Activated CD8-positive, alpha-beta memory T cell treated with anti-CD3 and anti-CD28 coated beads, Interleukin-2, amount 50 U/mL, for 4 hours (primary cell): ENCODE measurements at places on chromosomes 7 and 10.

DNA sequence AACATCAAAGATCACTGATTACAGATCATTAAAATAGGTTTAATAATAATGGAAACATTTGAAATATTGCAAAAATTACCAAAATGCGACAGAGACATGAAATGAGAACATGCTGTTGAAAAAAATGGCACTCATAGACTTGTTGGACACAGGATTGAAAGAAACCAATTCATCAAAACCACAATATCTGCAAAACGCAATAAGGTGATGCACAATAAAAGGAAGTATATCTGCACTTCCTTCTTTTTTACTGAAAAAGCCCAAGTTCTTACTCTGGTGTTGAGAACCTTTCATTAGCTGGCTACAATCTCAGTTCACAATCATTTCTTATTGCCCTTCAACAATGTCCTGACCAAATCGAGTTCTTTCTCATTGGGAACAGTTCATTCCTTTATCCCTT is 28.7 kb downstream of the TMEM106B start:
- DNase-seq = no peak

GRCh38 chr7:100830396-100830795 is 3.1 kb upstream of the EPHB4 start:
- DNase-seq = no peak

DNA sequence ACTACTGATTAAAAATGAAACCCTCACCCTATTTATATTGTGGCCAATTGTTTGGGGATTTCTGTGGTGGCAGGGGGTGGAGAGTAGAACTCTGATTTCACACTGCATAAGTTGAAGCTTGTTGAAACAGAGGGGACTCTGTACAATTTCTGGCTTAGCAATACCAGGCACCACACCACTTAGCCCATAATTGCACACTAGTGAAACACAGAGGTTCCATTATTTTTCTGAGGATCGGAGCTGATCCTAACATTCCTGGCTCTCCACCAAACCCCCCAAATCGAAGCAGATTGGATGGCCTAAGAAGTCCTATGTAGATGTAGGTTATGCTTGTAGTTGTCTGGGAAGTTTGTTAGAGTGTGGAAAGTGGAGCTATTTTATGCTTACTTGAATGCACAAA is 47.0 kb downstream of the PTN start:
- no peak for DNase-seq

GRCh38 chr7:68491523-68492358 is 1106.5 kb upstream of the AUTS2 start:
- no peak for DNase-seq

DNA sequence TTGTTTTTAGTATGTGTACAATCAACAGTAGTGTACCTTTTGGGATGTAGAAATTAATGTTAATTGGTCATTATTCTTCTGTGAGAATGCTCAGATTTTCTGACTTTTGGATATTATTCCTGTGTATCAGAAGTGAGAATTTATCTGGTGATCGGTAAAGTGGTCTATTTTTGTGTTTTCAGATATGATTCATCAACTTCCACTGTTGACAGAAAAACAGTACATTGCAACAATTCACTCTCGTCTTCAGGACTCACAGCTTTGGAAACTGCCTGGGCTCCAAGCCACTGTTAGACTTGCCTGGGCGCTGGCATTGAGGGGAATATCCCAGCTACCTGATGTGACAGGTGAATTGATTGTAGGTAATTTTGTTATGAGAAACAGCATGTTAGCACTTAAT is 20.9 kb downstream of the NUP205 start:
- DNase-seq = no peak

- DNase-seq = no peak
Observed at GRCh38 chr7:77813180-77813579, 14.6 kb downstream of the PHTF2 start.

DNA sequence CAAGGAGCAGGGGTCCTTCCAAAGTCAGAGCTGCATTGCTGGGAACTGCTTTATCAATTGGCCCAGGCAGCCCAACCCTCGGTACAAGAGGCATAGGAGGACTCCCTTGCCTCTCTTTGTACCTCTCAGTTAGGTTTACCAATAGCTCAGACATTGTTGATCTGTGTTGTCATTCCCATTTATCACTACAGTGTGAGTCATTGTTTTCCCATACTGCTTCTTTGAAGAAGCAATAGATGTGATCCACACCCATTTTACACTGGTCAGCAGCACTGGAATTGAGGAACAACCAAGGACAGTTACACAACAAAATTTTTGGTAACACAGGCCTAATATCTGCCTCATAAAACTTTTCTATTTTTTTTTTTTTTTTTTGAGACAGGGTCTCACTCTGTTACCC is 307.2 kb downstream of the SNX13 start:
- no peak for DNase-seq

- DNase-seq = no peak
Observed at GRCh38 chr7:102836191-102836919, 76.4 kb upstream of the LRRC17 start.

DNA sequence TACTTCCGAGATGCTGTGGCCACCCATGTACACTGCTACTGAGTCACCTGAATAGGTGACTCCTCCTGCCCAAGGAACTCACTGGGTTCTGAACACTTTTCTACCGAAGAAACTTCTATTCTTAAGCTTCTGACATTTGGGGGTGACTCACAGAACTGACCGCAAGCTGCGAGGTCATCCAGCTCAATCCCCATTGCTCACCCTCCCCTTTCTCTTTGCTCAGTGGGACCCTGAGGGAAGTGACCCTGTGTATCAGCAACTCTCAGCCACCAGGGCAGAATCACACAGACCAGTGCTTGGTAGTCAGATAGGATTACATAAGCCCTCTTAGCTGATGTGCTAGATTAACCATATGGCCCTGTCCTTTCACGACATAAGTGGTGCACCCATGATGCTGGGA is 46.3 kb downstream of the INSYN2A start:
- DNase-seq = no peak

- no peak for DNase-seq
Observed at GRCh38 chr7:7207876-7208275, 25.5 kb downstream of the C1GALT1 start.

DNA sequence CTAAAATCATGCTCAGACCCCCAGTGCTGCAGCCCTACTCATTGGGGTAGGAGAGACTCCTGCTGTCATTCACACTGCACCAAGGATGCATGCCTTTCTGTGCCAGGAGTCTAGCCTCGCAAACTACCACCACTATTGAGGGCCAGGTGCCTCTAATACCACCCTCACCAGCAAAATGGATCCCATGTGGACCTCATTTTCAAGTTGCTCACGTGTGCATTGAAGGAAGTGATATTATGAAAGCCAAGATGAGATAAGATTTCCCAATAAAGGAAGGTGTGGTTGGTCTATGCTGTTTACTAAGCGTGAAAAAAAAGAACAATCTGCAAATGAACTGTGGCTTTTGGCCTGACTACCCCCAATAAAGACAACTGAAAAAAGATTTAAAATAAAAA is 7.2 kb upstream of the LAMTOR4 start:
- DNase-seq = no peak

GRCh38 chr10:43380610-43381222 is 9.3 kb downstream of the FXYD4 start:
- DNase-seq = no peak

- no peak for DNase-seq
Observed at GRCh38 chr7:155807789-155808548, 4.3 kb downstream of the SHH start.

DNA sequence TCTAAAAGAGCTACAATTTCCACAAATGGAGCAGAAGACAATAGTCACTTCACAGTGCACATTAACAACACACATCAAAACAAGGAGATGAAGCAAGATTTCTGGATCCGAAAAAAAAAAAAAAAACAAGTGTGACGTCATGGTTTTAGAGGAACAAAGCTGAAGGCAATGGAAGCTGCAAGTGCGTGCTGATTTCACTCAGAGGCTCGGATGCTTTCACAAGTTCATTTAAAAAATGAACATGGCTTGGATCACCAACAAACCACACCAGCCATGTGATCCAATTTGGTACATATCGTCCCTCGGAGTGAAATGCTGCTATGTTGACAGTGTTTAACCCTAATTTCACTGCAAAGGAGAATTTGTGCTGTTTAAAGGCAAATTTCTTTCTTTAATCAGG is 337.0 kb upstream of the PRKCQ start:
- DNase-seq = no peak

- DNase-seq = no peak
Observed at GRCh38 chr10:27225011-27225590, 15.5 kb downstream of the ACBD5 start.

GRCh38 chr7:55594870-55595269 is 22.6 kb upstream of the VOPP1 start:
- DNase-seq = no peak

- no peak for DNase-seq
Observed at GRCh38 chr7:84271543-84271942, 77.0 kb upstream of the SEMA3A start.

DNA sequence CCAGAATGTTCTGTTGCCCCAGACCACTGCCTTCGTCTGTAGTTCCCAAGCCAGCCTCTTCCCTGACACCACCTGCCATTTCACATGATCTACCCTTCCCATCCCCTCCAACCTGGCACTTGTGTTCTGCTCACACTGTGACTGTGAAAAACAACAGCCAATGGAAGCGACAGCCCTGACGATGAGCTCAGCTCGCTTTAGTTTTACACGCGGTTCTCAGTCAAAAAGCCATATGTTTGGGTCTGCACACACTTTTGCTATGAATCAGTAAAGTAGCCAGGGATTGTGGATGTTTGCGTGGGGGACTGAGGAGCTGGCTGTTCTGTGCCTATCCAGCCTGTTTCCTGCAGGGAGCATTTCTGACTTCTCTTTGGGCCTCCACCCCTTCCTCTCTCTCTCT is 282.7 kb downstream of the WDR11 start:
- no peak for DNase-seq

- no peak for DNase-seq
Observed at GRCh38 chr10:118798231-118798662, 43.5 kb upstream of the CACUL1 start.

DNA sequence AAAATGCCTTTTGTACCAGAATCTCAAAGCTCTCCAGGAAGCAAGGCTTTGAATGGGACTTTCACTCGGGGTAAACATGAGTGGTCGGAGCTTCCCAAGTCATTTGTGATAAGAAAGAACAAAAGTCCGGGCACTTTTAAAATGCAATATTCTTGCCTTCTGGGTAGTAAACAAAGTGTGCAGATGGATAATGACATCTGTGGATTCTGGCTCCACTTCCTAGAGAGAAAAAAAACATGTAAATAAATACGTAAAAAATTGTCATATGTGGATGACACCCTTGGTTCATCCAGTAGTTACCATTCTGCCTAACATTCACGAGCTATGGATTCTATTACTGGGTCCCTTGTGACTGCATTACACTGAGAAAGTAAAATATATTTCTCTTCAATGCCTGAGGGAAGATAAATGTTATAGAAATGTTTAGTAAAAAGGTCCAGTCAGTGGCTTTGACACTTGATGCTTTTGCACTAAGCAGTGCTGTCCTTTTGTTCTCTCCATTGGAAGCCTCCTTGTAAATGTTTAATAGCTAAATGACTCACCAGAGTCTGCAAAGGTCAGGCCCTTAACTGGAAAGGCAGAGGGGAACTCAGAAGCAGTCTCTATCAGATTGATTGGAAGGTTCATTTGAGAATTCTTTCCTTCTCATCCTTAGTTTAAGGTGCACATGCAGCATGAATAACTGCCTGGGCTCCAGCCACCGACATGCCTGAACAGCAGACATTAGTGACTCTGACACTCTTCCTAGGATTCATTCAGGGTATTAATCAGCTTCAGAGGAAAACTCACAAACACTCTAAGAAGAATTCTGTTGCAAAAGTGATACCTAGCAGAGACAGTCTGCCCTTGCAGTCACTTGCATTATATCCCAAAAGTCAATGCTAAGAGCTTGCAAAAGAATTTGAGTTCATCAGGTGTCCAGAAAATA is 11.7 kb upstream of the EDRF1 start:
- DNase-seq = no peak

DNA sequence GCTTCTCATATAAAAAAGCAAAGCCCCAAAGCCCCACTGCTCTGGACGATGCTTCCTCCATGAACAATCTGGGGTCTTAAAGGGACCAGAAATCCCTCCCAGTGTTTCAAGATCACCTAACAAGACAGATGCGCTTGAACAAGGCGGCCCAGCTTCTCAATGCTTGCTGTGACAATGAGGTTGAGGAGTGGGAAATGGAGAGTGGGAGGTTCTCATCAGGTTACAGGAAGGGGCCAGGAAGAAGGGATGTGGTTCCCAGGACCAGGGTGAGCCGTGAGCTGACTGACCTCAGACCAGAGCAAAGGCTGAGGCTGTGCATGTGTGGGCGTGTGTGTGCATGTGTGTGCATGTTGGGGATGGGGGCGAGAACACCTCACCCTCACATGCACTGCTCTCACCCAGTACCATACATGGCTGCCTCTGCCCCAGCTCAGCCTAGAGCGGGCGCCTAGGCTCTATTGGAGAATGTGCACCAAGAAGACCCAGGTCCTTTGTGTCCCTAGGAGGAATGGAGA is 220.8 kb upstream of the GPR26 start:
- no peak for DNase-seq

DNA sequence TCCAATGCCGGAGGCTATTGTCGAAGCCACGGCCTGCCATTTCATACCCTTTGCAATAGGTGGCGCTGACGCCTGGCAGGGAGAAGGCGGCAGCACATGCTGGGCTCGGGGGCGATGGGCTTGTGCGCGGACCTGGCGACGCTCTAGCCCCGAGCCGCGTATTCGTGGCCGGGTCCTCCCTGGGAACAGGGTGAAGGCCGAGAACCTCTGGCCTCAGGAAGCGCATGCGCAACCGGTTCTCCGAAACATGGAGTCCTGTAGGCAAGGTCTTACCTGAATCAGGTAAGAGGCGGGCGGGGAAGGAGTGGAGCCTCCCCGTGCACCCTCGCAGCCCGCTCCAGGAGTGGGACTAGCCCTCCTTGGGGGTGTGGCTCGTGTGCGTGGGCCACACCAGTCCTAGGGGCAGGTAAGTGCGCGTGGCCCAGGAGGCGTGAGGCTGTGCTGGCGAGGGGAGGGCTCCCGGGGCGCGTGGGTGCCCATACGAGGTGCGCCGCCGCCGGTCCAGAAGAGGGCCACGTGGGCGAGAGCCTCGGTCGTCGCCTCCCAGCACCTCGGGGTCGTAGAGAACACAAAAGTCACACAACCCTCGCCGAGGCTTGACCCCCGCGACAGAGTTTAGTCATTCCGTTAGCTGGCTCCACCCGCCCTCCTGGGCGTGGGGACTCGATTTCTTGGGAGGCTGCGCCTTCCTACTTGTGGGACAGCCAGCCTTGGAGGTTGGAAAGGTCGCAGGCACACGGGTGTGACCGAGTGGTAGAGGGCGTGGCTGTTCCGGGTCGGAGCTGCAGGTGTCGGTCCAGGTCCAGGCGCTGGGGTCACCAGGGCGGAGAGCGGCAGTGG is 5.6 kb upstream of the MEST start:
- peak; percentile 66 for DNase-seq
